ENCODE measurements at places on chromosomes 4 and X.

GRCh38 chrX:72169008-72169728, 12.4 kb upstream of the PIN4 start:
- no peak for DNase-seq

- no peak for DNase-seq
Measured at GRCh38 chr4:692771-693554, 4.0 kb upstream of the SLC49A3 start.

- DNase-seq: no peak
Measured at GRCh38 chr4:16617435-16617834, 281.0 kb downstream of the LDB2 start.

DNA sequence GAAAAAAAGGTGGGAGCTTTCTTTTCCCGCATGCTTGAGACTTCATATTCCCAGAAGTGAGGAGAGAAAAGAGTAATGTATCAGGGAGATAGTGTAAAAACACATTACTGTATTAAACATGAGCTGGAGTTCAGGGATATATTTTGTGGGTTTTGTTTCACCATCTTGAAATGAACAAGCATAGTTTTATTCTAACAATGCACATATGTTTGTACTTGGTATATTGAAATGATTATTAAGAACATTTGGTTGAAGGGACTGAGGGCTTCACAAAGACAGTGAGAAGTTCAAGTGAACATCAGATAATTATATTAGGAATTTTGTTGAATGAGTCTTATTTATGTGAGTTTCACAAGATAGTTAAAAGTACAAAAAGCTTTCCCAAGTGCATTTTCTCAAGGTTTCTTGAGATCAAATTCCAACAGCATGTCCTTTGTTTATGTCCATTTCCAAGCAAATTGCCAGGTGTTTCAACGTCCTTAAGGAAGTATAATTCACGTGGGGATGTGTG, 368.8 kb downstream of the ANKRD50 start:
- no peak for DNase-seq

GRCh38 chr4:102514298-102514964, 13.3 kb downstream of the NFKB1 start:
- no peak for DNase-seq

DNA sequence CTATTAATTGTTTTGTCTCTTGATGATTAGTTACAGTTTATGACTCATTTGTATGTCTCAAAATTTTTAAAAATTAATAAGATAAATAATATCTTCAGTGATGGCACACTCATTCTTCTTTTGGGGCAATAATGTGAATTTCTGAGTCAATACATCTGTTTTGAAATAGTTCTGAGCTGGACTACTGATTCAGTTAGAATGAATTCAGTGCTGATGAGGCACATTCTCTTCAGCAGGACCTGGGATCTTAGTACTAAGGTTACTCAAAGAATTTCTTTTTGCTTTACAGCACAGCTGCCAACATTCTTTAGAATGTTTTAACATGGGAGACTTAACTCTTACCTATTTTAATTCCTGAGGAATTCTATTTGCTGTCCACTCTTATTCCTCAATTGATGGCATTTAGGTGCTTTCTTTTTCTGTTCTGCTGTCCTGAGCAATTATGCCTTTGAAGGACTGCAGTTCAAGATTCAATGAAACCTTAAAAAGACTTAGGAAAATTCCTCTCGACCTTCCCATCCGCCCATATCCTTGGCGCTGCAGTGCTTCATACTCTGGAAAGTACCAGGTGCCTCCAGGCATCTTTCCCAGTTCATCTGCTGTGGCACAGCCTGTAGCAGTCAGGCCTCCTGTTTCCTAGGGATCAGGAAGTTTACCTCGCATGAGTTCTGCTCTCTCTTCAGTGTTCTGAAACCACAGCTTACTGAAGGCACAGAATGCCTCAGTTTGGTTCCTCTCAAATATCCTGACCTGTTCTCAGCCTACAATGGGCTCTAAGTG, 213.7 kb downstream of the FSTL5 start:
- peak; percentile 55 for DNase-seq

GRCh38 chrX:9164533-9165426, 130.9 kb upstream of the FAM9B start:
- peak; percentile 50 for DNase-seq

- no peak for DNase-seq
Measured at GRCh38 chr4:148477276-148477675, 35.1 kb upstream of the NR3C2 start.

All from foreskin keratinocyte (primary cell).